ENCODE measurements at places on chromosomes 11 and 22.
A peak's percentile ranks its signal among the peaks of the same experiment; 100 is the strongest.

DNA sequence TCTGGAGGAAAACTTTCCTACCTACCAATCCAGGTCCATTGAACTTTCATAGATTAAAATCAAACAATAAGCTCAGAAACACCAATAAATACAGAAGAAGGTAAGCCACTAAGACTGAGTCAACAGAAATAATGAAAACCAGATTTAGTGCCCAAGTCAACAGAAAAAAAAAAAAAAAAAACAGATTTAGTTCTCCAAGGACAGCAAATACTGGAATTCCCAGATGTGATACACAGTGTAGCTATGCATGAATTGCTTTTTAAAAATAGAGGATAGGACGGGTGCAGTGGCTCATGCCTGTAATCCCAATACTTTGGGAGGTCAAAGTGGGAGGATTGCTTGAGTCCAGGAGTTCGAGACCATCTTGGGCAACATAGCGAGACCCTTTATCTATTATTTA, 15.7 kb downstream of the DMC1 start:
- DNase-seq = no peak

- no peak for DNase-seq
These were observed 8.9 kb downstream of the SERHL2 start for GRCh38 chr22:42562684-42563083.

- no peak for DNase-seq
These were observed 120.5 kb downstream of the MPPED2 start for GRCh38 chr11:30465623-30466022.

DNA sequence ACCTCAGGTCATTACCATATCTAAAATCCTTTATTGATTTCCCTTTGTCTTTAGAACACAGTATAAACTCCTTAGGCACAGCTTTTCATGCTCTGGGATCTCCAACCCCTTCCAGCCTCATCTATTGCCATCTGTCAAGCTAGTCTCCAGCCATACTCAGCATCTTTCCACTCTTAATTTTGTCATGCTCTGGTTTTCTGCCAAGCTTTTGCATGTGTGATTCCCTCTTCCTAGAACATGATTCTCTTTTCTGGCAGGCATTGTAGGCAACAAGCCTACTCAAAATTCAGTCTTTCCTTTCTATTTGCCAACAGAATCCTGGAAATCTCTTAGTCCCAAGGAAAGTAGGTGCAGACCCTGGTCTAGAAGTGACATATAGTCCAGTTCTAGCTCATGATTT, 35.5 kb upstream of the SLC6A5 start:
- no peak for DNase-seq

- DNase-seq = no peak
These were observed 109.2 kb downstream of the RAB38 start for GRCh38 chr11:88066090-88066489.

- DNase-seq = peak; percentile 83
These were observed 1.7 kb upstream of the CBX6 start for GRCh38 chr22:38873469-38874411.

- no peak for DNase-seq
These were observed 50.2 kb downstream of the ARHGAP32 start for GRCh38 chr11:129141748-129142523.

- DNase-seq = no peak
These were observed 252.8 kb upstream of the CTSC start for GRCh38 chr11:88590361-88590760.

DNA sequence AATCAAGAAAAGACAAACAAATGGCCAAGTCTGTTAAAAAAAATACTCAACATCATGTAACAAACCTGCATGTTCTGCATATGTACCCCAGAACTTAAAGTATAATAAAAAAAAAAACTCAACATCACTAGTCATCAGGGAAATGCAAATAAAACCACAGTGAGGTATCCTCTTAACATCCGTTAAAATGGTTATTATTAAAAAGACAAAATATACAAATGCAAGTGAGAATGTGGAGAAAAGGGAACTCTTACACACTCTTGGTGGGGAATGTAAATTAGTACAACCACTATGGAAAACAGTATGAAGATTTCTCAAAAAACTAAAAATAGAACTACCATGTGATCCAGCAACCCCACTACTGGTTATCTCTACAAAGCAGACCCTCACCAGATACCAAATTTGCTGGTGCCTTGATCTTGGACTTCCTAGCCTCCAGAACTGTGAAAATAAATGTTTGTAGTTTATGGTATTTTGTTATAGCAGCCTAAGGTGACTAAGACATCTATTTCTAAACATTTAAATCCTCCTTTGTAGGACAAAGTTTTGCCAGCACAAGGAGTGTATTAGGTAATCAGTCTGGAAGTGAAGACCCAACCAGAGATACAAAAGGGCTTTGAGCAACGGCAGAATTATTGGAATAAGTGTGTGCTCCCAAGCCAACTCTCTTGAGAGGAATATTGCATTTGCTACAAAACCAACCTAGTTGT, 32.4 kb upstream of the SCUBE2 start:
- no peak for DNase-seq

DNA sequence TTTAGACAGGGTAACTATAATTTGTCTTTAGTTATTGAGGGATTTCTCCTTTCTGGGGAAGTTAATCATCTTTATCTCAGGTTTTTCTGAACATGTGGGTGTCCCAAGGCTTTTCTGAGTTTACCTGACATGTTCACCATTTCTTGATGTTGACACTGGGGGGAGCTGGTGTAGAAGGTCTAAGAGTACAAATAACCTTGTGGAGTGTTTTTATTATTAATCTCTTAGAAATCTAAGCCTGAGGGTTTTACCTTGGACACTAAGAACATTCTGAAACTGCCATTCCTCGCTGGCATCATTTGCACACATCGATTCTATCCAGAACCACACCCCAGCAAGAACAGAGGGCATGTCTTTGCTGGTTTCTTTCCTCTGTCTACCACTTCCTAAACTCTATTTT, 15.6 kb upstream of the C11orf91 start:
- DNase-seq = no peak

- no peak for DNase-seq
These were observed 57.8 kb upstream of the FIBIN start for GRCh38 chr11:26936109-26936508.

All from NCI-H510A treated with DMSO at 0.1 percent for 48 hours (cell line).